ENCODE measurements at places on chromosomes 7 and 10.

GRCh38 chr7:35681231-35682029, 13.5 kb downstream of the HERPUD2 start:
- DNase-seq, result no peak

- no peak for DNase-seq
Measured at GRCh38 chr7:76056241-76056640, 8.3 kb downstream of the MDH2 start.

DNA sequence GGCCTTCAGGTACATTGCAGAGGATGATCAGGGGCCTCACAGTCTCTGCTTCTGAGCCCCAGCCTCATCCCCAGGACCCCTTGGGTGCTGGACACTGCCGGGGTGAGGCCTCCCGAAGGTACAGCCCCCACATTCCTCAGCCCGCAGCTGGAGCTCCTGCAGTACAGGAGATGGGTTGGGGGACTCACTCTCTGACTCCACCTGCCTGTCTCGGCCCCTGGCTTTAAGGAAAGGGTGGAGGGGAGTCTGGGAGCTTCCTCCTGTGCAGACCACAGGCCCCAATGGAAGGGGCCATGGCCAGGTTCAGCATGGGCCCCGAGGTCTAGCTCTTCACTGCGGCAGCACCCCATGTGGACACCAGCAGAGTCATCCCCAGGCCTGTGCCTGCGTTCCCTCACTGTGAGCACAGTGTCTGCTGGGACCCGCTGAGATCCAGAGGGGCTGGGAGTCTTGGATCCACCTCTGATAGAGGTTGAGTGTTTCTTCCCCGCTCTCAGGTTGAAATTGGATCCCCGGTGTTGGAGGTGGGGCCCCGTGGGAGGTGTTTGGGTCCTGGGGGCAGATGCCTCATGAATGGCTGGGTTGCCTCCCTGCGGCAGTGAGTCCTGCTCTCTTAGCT, 99.9 kb downstream of the PRKAG2 start:
- no peak for DNase-seq

DNA sequence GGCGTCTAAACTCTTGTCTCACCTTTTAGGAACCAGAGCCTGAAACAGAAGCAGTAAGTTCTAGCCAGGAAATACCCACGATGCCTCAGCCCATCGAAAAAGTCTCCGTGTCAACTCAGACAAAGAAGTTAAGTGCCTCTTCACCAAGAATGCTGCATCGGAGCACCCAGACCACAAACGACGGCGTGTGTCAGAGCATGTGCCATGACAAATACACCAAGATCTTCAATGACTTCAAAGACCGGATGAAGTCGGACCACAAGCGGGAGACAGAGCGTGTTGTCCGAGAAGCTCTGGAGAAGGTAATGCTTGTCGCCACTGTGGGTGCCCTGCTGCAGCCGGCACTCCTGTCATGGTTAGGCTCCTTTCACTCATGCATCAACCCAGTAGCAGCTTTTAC, 113.1 kb downstream of the ZMYND11 start:
- DNase-seq, result no peak

- DNase-seq, result no peak
Measured at GRCh38 chr7:105524840-105525239, 2.8 kb upstream of the PUS7 start.

DNA sequence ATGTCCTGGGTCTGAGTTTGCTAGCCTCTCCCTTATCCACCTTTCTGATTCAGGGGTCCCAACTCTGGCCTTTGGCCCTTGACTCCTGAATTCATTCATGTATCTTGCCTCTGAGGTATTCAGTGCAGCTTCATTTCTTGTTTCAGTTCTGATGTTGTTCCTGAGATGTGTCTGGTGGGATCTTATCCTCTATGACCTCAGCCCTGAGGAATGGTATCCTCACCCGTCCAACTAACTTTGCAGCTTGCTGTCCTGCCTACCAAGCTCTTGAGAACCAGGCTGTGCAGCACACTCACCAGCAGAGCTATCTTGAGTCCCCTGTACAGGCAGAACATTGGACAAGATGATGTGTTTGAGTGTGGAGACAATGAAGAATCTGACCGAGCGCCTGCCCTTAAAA, 13.8 kb downstream of the SUFU start:
- DNase-seq, result no peak

DNA sequence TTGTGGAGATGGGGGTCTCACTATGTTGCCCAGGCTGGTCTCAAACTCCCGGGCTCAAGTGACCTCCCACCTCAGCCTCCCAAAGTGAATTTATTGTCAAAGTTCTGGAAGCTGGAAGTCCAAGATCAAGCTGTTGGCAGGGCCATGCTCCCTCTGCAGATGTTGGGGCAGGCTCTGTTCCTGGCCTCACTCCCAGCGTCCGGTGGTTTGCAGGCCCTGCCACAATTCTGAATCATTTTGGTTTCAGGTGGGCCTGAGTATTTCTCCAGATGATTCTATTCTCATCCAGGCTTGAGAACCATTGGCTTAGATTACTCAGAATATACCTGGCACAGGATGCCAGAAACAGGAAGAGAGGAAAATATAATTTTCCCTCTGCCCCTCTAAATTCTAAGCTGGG, 737.4 kb downstream of the TNS3 start:
- DNase-seq, result no peak

GRCh38 chr10:10392511-10392910, 625.2 kb upstream of the CELF2 start:
- DNase-seq, result no peak

DNA sequence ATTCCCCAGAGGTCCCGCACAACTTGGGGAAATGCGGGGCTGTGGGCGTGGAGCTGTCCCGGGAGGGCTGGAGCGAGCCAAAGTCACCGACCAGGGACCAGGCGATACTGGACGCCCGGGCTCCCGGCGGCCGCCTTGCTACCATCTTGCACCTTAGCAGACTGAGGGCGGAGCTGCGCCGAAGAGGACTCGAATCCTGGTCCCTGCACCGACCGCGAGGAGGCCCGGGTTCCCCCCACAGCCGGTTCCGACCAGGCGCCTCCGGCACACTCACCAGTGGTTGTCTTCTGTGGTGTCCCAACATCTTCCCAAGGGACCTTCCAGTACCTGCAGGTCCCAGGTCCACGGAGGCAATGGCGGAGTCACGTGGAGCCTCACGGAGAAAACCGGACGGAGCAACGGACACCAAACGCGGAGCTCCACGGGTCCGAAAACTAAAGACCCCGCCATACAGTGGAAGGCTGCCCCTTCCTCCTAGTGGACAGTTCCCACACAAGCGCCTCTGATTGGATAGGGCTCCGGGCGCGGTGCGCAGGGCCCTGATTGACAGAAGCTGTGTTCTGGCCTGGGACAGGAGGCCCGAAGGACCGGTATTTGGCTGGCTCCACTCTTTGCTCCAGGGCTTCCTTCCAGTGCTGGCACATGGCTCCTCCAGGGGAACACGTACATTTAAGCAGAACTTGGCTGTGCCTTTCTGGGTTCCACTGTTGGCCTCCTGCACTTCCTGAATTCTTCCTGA, 124.6 kb upstream of the ZNF479 start:
- no peak for DNase-seq
